ENCODE measurements at places on chromosomes 11 and 22.

- DNase-seq = no peak
Measured at GRCh38 chr11:69232821-69233743, 60.9 kb upstream of the MYEOV start.

DNA sequence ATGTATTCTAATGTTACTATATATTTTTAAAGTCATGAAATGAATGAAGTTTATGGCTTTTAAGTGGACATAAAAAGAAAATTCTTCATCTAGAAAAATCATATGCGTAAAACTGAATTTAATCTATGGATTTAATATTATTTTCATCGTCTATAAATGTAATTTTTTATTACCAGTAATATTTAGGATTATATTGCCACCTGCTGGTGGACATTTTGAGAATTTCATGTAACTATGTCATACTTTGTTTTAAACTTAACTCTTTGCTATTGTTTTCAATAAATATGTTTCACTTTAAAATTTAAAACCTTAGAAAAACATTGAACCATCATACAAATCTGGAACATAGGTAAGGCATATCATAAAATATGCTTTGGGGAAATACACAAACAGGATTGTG lies 66.5 kb upstream of the CEP126 start:
- no peak for DNase-seq

DNA sequence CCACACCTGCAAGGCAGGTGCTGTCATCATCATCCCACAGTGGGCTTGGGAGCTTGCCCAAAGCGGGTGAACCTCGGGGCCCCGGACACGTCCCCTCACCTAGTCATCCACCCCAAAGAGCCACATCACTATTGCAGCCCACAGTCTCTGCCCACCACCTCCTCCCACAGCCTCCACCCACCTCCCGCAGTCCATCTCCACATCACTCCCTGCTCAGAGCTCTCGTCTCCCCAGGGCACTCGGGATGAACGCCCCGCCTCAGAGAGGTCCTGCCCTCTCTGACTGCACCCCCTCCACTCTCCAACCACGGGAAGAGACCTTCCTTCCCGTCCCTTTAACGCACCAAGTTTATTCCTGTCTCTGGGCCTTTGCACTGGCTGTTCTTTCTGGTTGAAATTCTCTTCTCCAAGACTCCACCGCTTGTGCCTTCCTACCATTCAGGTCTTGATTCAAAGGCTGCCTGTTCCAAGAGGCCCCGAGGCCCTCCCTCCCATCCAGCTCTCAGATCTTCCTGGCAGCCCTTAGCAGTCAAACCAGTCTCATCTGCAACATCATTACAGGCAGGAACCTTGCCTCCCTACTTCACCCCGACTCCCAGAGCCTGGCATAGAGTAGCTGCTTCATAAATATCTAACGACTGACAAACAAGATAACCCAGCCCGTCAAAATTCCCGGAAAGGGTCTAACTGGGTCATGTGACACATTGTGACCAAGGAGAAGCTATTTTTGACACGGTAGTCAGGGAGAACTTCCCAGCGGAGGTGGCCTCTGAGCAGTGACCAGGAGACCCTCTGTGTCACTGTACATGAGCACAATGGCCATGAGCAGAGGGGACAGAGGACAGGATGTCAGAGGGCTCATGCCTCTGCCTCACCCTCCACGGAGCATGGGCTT lies 11.1 kb downstream of the KCNJ4 start:
- DNase-seq = no peak

- no peak for DNase-seq
Measured at GRCh38 chr11:65291613-65292012, 23.1 kb upstream of the CDC42EP2 start.

DNA sequence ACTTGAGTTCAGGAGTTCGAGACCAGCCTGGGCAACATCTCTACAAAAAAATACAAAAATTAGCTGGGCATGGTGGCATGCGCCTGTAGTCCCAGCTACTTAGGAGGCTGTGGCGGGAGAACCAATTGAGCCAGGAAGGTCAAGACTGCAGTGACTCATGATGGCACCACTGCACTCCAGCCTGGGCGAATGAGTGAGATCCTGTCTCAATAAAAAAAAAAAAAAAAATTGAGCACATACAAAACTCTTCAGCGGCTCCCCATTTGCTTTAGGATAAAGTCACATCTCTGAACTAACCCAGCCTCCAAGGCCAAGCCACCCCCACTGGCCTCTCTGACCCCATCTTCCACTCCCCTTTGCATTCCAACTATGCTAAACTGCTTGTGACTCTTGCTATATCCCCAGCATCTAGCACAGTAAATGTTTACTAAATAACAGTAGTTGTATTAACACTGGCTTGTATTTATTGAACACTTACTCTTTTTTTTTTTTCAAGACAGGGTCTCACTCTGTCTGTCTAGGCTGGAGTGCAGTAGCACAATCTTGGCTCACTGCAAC lies 28.9 kb downstream of the CREB3L1 start:
- no peak for DNase-seq

- DNase-seq = no peak
Measured at GRCh38 chr11:16572945-16573344, 165.5 kb upstream of the C11orf58 start.

GRCh38 chr11:114088836-114089235 lies 29.3 kb downstream of the ZBTB16 start:
- no peak for DNase-seq

GRCh38 chr22:22155607-22156006 lies 89.0 kb upstream of the VPREB1 start:
- DNase-seq = no peak

DNA sequence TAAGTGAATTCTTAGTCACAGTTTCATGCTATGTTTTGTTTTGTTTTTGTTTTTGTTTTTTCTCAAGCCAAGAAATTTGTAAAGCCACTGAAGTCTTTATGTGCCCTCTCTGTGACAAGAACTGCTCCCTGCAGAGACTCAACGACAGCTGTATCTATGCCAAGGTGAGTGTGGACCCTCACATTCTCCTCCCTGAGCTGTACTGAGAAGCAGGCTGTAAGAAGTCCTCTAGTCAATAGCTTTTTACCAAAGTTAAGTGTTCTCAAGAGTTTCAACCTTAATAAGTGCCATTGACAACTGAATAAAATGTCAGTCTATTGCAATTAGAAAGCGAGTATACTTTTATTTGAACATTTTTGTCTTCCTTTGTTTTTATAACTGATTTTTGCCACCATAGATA lies 18.9 kb downstream of the MUC15 start:
- no peak for DNase-seq

- DNase-seq = no peak
Measured at GRCh38 chr11:19905280-19905853, 192.7 kb downstream of the NAV2 start.

DNA sequence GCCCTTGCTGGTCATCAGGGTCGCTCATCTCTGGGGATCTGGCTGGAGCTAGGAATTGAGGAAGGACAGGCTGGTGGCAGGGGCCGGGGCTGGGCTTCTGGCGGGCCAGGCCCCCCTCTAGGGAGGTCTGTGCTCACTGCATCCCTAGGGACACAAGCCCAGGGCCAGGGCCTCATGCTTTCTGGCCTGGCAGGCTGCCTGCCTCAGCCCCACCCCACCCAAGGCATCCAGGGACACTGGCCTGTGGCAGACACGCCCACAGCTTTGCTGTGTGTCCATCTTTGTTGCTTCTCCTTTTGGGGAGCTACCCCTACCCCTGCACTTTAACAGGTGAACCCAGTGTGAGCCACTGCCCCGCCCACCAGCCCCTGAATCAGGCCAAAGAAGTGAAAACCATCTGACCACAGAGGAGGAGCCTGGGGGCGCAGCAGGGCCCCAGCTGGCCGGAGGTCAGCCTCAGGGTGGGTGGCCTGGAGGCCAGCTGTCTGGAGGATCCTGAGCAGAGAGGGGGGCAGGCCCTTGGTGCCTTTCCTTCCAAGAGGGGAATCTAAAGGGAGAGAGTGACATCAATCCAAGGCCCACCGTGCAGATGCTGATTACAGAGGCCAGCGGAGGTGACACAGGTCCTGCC lies 26.8 kb upstream of the CELSR1 start:
- DNase-seq = no peak

DNA sequence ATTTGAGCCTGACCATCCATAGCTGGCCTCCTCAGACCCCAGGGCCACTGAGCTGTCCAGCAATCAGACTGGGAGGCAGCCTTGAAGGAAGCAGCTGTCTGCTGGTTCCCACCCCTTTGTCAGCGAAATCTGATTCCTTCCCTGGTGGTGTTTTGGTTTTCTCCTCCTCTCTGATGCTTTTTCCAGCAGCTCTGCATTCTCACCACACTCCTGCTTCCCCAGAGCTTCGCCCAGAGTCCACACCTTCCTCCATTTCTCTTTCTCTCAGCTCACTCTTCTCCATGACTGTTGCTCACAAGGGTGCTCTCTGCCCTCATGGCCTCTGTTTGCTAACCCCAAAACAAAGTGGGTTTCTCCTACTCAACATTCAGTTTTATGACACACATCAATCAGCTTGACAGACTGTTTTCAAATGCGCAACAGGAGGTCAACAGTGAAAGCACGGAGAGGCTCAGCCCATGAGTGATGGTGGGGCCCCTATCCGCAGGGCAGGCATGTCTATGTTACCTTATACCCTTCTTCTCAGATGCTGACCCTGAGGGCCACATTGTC lies 130.6 kb upstream of the MTNR1B start:
- DNase-seq = peak; percentile 54

DNA sequence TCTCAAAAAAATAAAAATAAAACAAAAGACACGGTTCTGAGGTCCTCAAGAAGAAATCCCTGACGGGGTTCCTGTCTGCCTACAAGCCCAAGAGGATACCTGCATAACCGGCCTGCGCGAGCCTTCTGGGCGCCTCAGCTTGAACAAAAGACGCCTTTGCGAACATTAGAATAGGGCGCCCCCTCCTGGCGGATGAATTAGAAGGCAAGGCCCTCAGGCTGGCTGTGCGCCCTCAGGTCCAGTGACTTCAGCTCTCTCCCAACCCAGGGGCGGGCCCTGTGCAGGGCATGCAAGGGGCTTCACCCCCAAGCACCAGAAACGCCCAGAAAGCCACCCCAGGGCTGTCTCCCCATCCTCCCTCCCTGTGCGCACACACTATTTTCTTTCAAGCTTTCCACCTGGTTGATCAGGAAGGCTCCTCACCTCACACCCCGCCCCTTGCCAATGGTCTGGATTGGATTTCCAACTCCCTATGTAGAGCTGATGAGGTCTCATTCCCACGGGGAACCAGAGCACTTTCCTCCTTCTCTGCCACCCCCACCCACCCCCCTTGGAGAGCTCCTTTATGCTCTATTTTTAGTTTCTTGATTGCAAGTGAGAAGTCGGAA lies 273.3 kb downstream of the BUD13 start:
- DNase-seq = peak; percentile 93

DNA sequence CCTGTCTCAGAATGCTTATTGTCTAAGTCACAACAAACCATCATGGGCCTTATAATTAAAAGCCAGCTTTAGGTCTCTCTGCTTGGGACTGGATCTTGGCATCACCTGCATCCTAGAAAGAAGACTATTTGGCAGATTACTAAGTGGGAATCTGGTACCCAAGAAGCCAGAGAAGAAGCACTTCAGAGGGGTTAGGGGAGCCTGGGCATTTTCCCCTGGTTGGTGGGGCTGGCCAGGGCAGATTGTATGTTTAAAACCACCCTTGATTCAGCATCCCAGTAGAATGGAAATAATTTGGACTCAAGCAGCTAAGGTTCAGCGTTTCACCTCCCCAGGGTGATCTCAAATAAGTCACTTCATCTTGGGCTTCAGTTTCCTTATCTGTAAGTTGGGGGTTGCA lies 193.7 kb downstream of the MIAT start:
- no peak for DNase-seq

Measured in nephron progenitor cell (in vitro differentiated cells).